ENCODE measurements at places on chromosomes 6 and 20. TPM values are rescaled to one million over a fixed set of nuclear protein-coding genes. Genes with fewer than 3 reads are reported as not detected.

DNA sequence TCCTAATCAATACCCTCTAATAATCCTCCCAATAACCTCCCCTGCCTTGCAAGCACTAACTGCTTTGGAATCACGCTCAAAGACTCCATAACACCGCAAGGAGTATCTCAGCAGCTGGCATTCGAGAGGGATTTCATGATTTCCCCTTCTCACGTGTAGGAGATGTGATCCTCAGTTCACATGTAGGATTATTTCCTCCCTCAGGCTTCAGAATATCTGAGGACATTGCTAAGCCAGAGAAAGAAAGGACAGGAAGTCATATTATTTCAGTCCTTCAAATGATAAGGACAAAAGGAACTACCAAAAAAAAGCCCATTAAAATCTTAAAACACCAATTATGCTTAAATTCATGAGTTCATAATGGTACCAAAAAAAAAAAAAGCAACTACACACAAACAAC lies 122.9 kb downstream of the NFATC2 start:
- DNase-seq: no peak

DNA sequence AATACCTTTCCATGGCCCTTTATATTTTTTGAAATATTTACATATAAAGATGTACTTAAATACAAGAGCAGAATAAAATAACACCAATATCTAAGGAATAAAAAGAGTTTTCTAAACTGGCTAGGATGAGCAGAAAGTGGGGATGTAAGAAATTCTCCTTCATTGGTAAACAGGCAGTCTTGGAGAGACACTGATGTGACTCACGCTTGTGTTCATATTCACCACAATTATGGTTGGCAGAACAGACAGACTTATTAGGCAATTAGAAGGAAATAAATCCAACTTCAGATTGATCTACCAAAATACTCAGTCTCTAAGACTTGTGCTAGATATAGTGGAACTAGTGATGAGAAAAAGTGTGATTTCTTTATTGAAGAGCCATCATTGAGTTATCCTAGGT lies 463.7 kb downstream of the CDC5L start:
- DNase-seq: no peak

DNA sequence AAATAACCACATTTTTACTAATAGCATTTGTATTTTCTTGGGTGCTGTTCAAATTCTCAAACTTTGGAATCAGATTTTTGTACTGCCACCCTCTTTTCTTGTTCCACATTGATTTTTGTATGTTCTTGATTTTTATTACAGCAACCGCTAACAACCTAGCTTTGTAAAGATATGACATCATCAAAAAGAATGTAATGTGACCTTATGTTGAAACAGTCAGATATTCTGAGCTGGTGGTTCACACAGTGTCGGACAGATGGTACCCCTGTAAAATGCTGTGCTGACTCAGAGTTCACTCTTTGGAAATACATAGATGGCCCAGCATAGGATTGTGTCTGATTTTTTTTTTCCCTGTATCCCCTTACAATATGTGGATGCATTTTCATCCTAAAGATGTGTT lies 118.9 kb downstream of the QKI start:
- DNase-seq: peak; percentile 16

- DNase-seq: no peak
Observed at GRCh38 chr6:112004201-112005012, 49.5 kb upstream of the CCN6 start.

DNA sequence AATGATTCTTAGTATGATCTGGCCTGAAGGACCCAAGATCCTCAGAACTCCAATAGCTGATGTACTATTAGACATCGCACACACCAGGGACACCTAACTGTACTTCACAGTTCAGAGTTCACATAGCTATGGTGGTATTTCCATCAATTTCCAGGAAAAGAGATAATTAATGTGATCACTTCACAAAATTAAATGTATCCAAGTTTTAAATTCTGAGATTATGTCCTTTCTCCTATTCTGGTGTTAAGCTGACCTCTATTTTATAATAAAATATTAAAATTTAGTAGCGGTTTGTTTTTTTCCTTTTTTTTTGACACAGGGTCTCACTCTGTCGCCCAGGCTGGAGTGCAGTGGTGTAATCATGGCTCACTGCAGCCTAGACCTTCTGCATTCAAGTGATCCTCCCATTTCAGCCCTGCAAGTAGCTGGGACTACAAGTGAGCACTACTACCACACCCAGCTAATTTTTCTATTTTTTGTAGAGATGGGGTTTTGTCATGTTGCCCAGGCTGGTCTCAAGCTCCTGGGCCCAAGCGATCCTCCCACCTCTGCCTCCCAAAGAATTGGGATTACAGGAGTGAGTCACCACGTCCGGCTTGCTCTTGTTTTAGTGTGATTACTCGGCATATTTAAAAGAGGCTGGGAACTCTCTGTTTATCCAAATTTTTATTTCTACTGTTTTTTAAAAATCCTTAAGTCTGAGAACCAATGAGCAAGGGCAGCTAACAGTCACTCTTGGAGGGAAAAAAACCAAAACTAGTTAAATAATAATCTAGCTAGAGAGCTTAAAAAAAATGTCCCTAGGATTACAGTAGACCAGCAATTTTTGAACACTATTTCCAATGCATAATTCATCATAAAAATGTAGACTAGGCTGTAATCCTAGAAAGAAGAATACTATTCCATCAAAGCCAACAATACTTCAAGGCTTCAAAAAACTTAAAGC lies 16.0 kb downstream of the KIF13A start:
- no peak for DNase-seq

DNA sequence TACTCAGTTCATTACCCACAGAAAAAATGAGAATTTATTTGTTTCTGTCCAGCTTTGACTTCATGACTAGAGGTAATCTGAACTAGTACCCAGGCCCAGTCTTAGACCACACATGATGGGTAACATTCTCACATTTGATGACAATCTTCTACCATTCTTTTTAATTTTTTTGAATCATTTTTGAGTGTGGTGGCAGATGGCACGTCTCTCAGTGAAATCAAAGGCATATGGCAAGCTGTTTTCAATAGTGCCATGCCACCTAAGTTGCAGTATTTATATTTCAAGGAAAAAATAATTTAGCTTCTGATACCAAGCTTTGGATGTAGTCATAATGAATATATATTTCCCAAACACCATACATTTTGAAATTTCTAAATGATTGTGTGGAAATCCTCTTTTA lies 88.8 kb upstream of the HS3ST5 start:
- no peak for DNase-seq

DNA sequence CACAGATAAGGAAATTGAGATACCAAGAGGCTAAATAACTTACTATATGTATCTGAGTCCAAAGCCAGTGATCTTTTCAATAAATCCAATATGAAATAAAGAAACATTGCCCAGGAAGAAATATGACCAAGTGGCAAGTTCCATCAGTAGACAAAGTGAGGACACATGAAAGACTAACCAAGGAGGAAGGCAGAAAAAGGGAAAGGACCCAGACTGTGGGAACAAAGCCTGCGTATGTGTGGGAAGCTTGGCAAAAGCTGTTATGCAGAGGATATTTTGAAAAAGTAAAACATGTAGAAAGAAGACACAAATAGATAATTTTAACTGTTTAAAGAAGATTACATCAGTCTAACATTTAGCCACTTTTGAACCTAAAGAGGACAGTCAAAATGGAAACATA lies 264.4 kb upstream of the PRDM1 start:
- no peak for DNase-seq

DNA sequence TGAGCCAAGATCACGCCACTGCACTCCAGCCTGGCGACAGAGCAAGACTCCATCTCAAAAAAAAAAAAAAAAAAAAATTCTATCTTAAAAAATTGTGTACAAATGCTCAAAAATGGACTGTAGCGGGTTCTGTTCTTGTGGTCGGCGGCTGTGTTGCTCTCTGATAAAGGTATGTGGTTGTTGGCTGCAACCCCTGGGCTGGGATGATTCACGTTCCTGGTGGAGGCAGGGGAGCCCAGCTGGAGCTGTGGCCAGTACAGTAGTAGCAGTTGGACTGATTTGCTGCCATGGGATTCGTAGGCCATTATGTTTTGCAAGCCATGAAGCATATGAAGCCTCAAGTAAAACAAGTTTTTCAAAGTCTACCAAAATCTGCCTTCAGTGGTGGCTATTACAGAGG lies 22.3 kb downstream of the MDN1 start:
- DNase-seq: no peak

DNA sequence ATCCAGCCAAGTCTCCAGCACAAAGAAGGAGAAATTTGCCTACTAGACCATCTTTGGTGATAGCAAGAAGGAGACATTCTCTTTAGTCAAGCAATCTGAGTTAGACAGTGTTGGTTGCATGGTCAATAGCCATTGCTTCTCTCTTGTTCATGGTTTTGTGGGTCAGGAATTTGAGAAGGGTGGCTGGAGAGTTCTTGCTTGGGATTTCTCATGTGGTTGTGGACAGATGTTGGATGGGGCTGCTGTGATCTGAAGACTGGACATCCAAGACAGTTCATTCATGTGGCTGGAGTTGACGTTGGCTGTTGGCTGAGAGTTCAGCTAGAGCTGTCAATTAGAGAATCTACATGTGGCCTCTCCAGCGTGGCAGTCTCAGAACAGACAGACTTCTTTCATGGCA lies 322.3 kb upstream of the PRDM1 start:
- no peak for DNase-seq

DNA sequence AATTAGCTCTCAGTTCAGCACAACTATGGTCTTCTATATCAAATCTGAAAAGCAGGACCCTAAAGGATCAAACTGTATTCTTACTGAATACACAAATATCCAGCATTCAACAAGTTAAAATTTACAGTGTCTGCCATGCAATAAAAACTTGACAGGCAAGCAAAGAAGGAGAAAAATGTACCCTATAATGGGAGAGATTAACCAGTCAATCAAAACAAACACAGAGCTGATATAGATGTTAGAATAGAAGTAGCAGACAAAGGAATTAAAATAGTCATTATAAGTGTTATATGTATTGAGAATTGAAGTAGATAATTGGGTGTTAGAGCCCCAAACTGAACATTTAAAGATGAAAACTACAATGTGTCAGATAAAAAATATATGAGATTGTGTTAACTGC lies 914.9 kb downstream of the EPHA7 start:
- DNase-seq: no peak

- DNase-seq: no peak
Observed at GRCh38 chr6:144793744-144794143, 508.6 kb downstream of the UTRN start.

GRCh38 chr6:167996424-167997199 lies 859 bp upstream of the KIF25 start:
- DNase-seq: no peak

GRCh38 chr20:45336530-45337366 lies 11.5 kb downstream of the SDC4 start:
- peak; percentile 89 for DNase-seq

DNA sequence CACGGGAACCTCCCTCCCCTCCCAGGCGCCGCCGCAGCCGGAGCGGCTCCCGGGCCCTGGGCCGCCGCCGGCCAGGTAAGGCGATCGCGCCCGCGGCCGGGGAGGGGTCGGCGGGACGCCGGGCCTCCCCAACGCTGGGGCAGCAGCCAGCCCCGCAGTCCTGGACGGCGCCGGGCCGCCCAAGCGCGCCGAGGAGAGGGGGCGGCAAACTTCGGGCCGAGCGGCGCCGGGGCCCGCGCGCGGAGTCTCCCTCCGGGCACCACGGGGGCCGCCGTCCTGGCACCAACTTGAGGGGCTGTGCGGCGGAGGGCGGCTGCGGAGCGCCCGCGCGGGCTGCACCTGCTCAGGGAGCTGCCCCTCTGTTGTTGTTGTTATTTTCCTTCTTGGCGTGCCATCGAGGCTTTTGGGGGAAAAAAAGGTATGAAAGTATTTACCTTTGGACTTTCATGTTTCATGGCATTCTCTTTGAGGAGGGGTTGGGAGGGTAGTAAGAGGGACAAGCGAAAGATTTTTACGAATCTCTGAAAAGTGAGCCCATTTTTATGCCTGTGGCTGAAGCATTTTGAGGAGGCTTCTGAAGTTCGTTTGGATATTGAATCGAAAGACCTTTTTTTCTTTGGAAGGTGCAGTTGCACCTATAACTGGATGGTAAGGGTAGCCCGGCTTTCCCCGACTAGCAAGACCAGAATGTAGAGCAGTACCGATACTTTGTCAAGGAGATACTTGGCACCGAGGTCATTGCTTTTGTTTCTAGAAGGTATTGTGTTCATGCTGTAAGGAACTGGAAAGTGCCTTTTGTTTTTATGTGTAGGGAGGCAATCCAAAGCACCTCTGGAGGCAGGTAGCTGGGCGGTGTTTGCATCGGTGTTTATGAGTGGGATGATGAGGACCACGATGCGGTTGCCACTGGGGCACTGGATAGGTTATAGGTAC lies at the start of gene RNF182:
RNF182 (plus strand) TSS at position 4 of the 933 bp plus-strand sequence. CDS start 52,168 bp downstream, outside the sequence.
- DNase-seq: no peak

DNA sequence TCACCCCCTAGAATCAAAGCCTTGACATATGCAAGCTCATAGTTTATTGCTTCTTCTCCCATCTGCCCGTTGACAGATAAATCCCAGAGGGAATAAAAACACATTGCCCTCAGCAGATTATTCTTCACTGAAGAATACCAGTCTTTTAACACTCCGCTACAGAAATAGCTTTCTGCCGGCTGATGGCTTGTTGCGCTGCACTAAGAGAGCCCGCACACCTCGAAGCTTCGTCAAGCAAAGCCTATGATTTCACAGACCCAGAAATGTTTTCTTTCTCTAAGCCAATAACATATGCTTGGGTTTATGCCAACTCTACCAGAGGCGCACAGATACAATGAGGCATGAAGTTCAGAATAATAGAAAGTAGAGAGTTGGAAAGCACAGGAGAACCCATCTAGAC lies 208.9 kb upstream of the FOXQ1 start:
- DNase-seq: no peak

GRCh38 chr6:157123234-157123633 lies 200.1 kb downstream of the TMEM242 start:
- no peak for DNase-seq

- DNase-seq: no peak
Observed at GRCh38 chr6:107712665-107713551, 111.2 kb downstream of the SCML4 start.

- DNase-seq: no peak
Observed at GRCh38 chr6:50147371-50147770, 97.6 kb upstream of the DEFB112 start.

GRCh38 chr20:57104651-57105204 lies 161.7 kb downstream of the BMP7 start:
- DNase-seq: no peak

- DNase-seq: no peak
Observed at GRCh38 chr6:25497383-25498040, 154.5 kb upstream of the SCGN start.

GRCh38 chr6:17938901-17939300 lies 48.5 kb downstream of the KIF13A start:
- no peak for DNase-seq

DNA sequence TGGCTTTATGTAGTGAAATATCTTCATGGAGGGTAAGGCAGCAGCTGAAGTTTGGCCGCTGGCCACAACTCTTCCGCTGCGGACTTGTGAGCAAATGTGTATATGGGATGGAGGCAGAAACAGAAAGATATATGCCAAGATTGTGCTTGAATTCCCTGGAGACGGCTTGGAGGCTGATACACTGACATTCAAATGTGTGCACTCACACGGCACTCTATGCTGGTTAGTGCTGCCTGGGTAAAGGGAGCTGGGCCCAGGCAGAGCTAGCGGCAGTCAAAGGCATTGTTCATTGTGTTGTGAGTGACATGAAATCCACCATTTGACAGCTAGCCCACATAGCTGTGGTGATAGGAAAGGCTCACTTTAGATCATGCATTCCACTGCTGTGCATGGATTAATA lies 202.7 kb downstream of the CLIC5 start:
- no peak for DNase-seq

Gene IL17A
- total RNA-seq: not detected

Gene ADGB
- not detected for total RNA-seq

Gene MLN
- not detected for total RNA-seq

Gene BEND3
- total RNA-seq: 1.6 TPM

Gene PTCHD4
- total RNA-seq: 0.18 TPM

Gene C6orf141
- 1.0 TPM for total RNA-seq

Gene CALHM4
- not detected for total RNA-seq

All from adrenal gland (tissue), 19 donors.